ENCODE measurements at places on chromosomes 7 and 10. TPM values are rescaled to one million over a fixed set of nuclear protein-coding genes. Genes with fewer than 3 reads are reported as not detected.

The TPK1 gene
- total RNA-seq = 1.5 TPM

The ZP3 gene
- 3.7 TPM for total RNA-seq

The AZGP1 gene
- not detected for total RNA-seq

The PRKAG2 gene
- total RNA-seq = 43.4 TPM

The STRIP2 gene
- total RNA-seq = 7.5 TPM

The PRSS58 gene
- total RNA-seq = not detected

The PPP1R9A gene
- total RNA-seq = not detected

The PANK1 gene
- total RNA-seq = 4.6 TPM

The TDRD1 gene
- not detected for total RNA-seq

The MRLN gene
- not detected for total RNA-seq

The OR9A2 gene
- total RNA-seq = not detected

The GPC2 gene
- 4.4 TPM for total RNA-seq

The GAD2 gene
- total RNA-seq = not detected

The SPAM1 gene
- not detected for total RNA-seq

The XRCC2 gene
- total RNA-seq = 6.8 TPM

The FLNC gene
- total RNA-seq = 56.8 TPM

The PRR15 gene
- not detected for total RNA-seq

The WNT2 gene
- 2.5 TPM for total RNA-seq

The ANKRD1 gene
- 29.8 TPM for total RNA-seq

The CC2D2B gene
- not detected for total RNA-seq

The LBX1 gene
- total RNA-seq = not detected

The HMX3 gene
- 10.8 TPM for total RNA-seq

The CFAP58 gene
- total RNA-seq = 0.34 TPM

The DHTKD1 gene
- total RNA-seq = 19.0 TPM

The C10orf53 gene
- not detected for total RNA-seq

The ZRANB1 gene
- 27.1 TPM for total RNA-seq

The ASB10 gene
- total RNA-seq = not detected

The CH25H gene
- total RNA-seq = 0.55 TPM

The BMPR1A gene
- total RNA-seq = 35.3 TPM

The TEX36 gene
- not detected for total RNA-seq

The DYNC1I1 gene
- 3.9 TPM for total RNA-seq

The DPP6 gene
- not detected for total RNA-seq

The HOGA1 gene
- total RNA-seq = not detected

The CALHM1 gene
- not detected for total RNA-seq

The BTBD16 gene
- not detected for total RNA-seq

The FXYD4 gene
- total RNA-seq = not detected

All from SJSA1 (cell line).